ENCODE measurements at places on chromosomes 6 and 20.

GRCh38 chr6:167849846-167850459 lies 23.2 kb downstream of the AFDN start:
- no peak for DNase-seq

DNA sequence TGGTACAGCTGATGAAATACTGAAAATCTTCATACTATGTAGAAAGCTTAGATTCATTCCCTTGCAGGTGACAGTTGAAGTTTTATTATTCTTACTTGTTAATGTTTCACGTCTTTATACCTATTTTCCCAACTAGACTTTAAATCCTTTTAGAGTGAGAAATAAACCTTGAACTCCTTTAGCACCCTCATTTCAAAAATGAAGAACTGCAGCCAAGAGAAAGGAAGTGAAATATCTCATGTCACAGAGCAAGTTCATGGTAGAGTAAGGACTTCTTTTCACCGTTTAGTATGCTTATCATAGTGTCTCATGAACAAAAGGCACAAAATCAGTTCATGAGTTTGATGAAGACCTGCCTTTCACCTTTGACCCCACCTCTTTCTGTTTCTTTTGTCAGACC lies 38.5 kb downstream of the ORC3 start:
- DNase-seq = no peak

DNA sequence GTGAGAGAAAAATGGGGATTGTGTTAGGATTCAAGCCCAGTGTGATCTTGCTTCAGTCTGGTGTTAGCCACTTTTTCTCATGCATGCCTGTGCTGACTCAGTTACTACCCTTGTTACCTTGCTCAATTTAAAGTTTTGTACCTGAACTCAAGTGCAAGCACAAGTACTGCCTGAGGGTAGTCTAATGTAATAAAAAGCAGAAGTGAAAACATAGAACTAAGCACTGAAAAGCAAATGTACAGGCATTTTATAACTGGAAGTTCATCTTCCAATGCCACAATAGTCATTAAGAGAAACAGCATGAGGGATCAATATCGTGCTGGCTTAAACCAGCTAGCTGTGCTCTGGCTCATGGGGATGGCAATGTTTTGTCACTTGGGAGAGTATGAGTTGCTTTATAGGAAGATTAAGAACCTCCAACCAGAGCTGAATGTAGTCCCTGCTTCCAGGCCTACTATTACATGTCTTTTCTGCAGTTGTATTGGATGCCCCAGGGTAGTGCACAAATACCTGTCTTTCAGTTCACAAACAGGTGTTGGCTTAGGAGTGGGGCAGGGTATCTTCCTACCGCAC lies 48.7 kb downstream of the SLC35F1 start:
- DNase-seq = no peak

DNA sequence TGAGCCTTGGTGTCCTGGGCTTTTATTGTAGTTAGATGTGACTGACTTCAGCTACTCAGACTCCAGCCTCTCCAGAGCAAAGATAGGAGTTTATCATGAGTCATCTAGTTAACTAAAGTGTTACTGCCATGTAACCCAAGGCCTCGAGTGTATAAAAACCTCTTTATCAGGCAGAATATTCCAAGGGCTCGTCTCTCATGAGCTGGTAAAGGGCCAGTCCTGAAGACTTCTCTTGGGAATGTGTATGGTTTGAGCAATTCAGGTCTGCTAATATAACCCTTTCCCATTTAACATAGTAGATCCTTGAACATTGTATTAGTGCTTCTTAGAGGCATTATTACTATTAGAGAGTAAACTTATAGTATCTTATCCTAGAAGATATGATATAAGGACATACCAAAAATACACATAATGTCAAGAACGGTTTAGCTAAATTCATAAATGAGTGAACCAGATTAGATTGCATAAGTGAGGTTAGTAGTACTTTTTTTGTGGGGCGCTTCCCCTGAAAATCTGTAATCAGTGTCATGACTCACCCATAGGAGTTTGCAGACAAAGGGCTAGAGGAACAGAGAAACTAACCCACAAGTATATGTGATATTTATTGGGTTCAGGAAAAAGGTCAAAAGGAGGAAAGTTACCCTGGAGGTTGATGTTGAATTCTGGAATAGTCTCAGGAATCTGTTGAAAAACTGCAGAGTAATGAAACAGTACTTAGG lies 16.0 kb downstream of the DSE start:
- no peak for DNase-seq

- no peak for DNase-seq
These were observed 24.3 kb downstream of the SCAF8 start for GRCh38 chr6:154757352-154758050.

- DNase-seq = no peak
These were observed 26.9 kb downstream of the RGS17 start for GRCh38 chr6:153104220-153104619.

DNA sequence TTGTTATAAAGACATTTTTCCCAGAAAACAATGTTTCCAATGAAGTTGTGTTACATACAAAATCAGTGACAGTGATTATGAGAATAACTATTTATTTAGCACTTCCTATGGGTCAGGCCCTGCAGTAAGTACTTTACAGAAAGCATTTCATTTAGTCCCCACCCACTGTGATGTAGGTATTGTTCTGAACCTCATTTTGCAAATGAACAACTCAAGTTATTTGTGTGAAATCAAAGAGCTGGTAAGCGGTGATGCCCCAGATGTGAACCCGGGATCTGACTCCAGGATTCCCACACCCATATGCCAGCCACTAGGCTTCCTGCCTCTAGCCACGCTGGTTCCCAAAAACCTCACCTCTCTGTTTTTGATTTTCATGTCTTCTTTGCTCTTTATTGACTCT lies 30.9 kb downstream of the FAXC start:
- DNase-seq = no peak
